ENCODE measurements at places on chromosomes 7 and 10. TPM values are rescaled to one million over a fixed set of nuclear protein-coding genes. Genes with fewer than 3 reads are reported as not detected.
A peak's percentile ranks its signal among the peaks of the same experiment; 100 is the strongest.

PNLIPRP1 gene
- not detected for total RNA-seq

ABHD11 gene
- 14.0 TPM for total RNA-seq

IGFBP3 gene
- 7.2 TPM for total RNA-seq

FZD1 gene
- total RNA-seq, result 0.13 TPM

- no peak for DNase-seq
Measured at GRCh38 chr7:157431173-157431950, 94.6 kb downstream of the DNAJB6 start.

GRCh38 chr7:4774658-4775249 lies 669 bp upstream of the AP5Z1 start:
- no peak for DNase-seq

GRCh38 chr10:91705948-91706670 lies 73.2 kb upstream of the PPP1R3C start:
- DNase-seq, result no peak

DNA sequence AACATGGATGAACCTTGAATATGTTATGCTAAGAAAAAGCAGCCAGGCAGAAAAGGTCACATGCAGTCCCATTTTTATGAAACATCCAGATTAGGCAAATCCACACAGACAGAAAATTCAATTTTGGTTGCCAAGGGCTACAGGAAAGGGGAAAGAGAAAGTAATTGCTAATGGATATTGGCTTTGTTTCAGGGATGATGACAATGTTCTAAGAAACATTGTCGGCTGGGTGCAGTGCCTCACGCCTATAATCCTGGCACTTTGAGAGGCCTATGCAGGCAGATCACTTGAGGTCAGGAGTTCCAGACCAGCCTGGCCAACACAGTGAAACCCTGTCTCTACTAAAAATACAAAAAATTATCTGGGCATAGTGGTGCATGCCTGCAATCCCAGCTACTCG lies 23.0 kb downstream of the ZNF33B start:
- no peak for DNase-seq

GRCh38 chr7:157715938-157716280 lies 379.1 kb downstream of the DNAJB6 start:
- no peak for DNase-seq

DNA sequence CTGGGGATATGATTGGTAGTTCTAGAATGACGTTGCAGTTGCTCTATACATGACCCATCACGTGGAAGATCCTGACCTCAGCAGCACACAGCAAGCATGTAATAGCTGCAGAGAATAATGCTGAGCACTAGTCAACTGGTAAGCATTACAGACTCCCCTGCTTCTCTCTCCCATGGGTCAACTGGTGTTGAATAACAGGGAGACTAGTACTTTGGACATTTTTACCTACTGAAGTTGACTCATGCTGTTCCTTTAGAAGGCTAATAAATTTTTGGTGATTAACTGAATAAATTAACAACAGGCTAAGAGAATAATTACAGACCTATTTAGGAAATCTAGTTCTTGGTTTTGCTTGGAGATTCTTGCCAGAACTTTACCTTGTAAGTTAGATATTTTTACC lies 234.1 kb downstream of the AUTS2 start:
- no peak for DNase-seq

- DNase-seq, result no peak
Measured at GRCh38 chr7:21071561-21072501, 285.1 kb upstream of the SP8 start.

DNA sequence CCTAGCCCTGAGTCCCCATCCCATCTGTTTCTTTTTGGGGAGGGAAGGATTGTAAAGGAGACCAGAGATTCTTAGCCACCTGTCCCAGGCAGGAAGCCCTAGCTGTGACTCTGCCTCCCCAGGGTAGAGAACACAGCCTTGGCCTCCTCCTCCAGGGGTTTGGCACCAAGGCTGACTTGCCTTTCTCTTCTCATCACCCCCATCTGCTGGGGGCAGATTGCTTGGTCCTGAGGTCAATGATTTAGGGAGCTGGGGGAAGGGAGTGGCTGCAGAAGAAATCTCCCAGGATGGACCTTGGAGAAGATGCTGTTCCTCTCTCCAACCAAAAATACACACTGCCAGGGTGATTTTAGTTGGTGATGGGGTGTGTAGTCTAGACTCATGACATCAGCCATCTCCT lies 2.6 kb upstream of the MNX1 start:
- no peak for DNase-seq

DNA sequence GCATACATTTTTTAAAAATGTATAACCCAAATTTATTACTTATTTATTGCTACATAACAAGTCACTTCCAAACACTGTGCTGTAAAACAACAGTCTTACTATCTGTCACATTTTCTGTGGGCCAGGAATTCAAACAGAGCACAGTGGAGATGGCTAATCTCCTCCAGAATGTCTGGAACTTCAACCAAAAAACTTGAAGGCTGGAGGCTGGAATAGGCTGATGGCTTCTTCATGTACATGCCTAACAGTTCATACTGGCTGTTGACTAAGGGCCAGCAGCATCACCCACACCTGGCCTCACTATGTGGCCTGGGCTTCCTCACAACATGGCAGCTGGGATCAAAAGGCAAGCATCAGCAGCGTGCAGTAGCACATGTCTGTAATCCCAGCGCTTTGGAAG lies 92.4 kb upstream of the KMT2E start:
- DNase-seq, result no peak

GRCh38 chr7:113217314-113217713 lies 99.0 kb upstream of the SMIM30 start:
- DNase-seq, result no peak

DNA sequence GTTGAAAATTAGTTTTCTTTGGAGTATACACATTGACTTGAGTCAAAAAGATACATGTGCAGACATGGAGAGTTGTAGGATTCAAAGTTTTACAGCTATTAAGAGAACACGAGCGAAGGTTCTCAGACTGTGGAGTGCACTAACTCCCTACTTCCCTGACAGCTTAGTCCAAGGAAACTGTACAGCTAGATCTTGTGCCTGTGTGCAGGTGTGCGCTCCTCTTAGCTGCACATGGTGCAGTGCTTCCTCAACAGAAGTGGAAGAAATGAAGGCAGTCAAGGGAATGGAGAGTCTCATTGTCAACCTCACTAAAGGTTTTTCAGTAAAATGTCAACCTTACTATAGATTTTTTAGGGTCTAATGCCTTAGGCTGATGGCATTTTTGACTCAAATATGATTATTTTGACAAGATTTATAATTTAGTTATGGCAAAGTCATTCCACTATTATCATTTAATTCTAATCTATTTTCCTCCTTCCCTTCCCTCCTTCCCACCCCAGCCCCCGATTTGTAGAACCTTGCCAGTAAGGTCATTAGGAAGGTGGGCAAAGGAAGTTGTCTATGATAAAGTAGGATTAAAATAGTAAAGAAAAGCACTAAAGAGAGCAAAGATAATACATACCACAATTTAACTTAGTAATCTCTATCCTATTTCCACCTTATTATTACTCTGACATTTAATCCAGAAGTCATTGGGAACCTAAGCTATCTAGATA lies 13.6 kb downstream of the PDK4 start:
- no peak for DNase-seq

- DNase-seq, result peak; percentile 32
Measured at GRCh38 chr10:124648738-124649137, 95.4 kb downstream of the FAM53B start.

DNA sequence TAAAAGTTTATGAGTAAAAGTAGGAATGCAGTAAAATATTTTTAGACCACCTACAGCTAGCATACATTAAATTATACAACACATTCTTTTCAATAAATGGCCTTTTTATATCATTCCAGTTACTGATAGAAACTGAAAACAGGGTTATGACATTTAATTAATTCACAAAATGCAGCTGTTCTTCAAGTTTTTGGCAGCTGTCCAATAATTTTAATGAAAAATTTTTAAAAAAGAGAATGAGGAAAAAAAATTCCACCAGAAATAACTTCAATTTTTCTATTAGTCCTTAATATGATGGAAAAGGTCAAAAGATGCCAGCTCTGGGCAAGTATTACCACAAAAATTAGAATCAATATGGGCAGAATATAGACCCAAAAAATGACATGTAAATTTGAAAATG lies 11.9 kb upstream of the LRRC72 start:
- no peak for DNase-seq

GRCh38 chr10:73810358-73810734 lies 1.1 kb downstream of the NDST2 start:
- no peak for DNase-seq
